AG08396 (cell line): ENCODE measurements at places on chromosomes 11 and 22.
A peak's percentile ranks its signal among the peaks of the same experiment; 100 is the strongest.

DNA sequence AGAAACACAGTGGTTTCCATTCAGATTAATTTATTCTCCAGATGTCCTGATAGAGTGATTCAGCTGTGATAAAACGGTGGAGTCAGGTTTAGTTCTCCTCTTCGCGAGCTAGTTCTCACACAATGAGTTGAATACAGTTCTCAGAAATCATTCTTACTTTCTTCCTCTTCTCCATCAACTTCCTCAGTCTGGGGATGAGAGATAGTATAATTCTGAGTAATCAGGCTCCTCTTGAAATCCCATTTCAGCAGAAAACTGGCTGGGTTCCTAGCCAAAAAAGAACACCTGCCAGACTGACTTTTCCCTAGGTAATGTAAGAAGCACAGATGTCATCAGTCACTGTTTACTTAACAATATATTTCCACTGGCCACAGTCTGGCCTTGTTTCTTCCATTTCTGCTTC is 76.7 kb downstream of the SVIP start:
- DNase-seq = no peak

- DNase-seq = peak; percentile 69
These were observed 15.2 kb downstream of the SERPINH1 start for GRCh38 chr11:75577207-75577606.

GRCh38 chr11:75022296-75022695 is 33.6 kb downstream of the NEU3 start:
- DNase-seq = no peak

- no peak for DNase-seq
These were observed 50.6 kb upstream of the PPARA start for GRCh38 chr22:46099740-46100139.

DNA sequence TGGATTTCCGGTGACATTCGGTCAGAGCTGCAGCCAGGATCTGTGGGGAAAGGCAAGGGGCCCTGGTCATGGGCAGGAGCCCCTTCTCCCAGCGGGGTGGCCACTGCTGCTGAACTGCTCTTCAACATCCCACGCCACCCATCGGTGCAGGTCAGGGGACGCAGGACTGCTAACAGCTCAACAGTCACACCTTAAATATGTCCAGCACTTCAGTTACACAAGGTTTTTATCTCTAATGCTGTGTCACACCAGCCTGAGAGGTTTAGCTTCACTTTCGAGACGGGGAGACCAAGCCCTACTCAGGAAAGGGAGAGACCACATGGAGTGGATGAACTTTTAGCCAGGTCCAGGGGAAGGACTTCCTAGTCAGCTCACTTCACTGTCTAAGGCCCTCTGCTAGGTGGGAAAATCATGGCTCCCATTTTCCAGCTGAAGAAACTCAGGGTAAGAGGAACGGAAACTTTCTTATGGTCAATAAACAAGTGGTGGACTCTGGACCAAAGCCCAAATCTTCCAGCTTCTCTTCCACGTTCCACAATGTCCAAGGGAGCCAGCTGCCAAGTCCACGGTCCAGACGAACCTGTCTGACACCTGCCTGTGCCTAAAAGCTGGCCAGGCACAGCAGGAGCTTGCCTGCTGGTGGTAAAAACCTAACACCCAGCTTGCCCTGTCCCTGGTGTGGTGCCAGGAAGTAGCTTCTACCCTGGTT is 21.0 kb upstream of the CHADL start:
- DNase-seq = no peak

DNA sequence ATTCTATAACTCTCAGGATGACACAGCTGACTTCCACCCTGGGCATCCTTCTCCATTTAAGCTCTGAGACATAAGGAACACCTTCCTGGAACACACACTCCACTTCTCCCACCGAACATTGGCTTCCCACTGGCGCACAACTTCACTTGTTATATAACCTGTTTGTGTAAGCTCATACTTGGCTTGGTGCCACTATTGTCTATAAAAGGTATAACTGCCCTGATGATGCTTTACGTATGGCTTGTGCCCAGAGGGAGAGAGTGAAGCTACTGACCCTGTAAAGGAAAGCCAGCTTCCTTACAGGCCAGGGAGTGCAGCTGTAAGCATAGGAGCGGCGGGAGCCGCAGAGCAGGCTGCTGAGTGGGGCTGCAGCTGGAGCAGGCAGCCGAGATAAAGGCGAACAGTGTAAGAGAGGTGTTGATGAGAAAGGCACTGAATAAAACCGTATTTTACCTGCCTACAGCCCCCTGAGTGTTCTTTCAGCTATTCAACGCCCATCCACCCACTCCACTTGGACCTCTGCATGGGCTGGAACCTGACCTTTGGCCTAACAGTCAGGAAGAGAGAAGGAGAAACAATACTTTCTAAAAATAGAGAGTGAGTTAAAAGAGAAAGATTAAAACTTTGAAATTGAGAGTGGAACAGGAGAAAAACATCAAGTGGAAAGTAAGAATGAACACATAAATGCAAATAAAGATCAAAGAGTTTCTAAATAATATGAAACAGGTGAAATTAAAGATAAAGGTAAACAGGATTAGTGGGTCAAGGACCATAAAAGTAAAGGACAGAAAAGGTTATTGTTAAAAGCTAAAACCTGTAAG is 252.1 kb upstream of the ARHGAP42 start:
- DNase-seq = no peak

DNA sequence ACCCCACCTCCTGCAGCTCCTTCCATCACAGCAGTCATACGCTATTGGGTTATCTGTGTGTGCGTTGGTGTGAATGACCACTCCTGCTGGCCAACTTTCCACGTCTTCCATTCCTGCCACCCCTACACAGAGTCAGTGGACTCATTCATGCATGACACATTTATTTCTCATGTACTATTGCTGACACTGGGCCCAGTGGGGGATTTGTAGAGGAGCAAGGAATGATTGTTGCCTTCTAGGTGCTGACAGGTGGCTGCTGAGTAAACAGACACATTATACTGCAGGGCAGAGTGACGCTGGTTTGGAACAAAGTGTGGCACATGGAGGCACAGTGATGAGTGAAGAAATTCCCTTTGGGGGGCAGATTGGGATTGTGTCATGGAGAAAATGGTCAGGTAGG is 113.9 kb downstream of the CCDC81 start:
- DNase-seq = no peak

DNA sequence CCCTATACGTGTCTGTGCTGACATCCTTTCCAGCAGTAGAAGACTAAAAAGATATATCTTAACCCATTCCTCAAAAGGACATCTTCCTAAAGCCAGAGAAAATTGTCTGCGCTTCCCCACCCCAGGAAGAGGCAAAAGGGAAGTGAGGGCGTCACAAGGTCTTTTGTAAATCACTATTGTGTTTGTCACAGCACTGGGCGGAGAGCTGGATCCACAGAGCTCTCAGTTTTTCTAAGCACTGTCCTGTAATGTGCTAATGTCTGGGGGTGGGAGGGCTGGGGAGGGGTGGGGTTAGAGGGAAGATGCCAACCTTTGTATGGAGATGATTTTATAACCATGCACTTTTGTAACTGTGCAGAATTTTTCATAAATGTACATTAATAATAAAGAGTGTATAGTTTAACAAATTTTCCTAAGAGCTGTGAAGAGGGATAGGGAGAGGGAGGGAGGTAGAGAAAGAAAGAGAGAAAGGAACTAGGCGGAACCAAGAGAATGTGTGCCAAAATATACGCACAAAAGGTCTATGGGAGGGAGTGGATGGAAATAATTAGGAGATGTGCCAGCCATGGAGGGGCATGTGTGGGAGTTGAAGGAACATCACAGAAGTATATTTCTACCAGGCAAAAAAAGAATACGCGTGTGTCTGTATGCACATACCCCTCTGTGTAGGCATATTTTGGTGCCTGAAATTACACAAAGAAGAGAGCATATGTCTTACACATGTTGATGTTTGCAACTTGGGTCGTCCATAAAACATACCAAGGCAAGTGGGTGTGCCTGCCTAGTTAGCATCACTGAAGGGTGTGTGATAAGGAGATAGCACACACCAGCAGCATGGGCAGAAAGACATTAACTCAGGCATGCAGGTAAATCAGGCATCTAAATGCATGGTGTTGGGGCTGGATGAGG is 9.8 kb downstream of the LRRC55 start:
- no peak for DNase-seq

DNA sequence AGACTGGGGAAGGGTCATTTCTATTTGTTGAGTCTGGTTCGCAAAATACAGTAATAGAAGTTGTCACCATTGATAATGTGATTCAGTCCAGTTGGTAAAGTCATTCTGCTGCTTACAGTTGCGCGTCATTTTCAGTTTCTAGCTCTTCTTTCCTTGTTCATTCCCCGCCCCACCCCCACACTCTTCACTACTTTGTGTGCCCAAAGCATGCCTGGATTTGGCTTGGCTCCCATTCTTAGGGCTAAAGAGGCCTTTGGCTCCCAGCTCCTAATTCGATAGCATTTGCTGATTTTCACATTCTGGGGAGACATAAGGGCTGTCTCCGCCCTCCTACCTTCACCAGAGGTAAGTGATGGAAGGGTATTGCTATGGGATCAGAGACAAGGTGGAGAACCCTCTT is 43.0 kb downstream of the CECR2 start:
- no peak for DNase-seq

- DNase-seq = peak; percentile 94
These were observed 39.8 kb downstream of the WEE1 start for GRCh38 chr11:9613118-9613829.

DNA sequence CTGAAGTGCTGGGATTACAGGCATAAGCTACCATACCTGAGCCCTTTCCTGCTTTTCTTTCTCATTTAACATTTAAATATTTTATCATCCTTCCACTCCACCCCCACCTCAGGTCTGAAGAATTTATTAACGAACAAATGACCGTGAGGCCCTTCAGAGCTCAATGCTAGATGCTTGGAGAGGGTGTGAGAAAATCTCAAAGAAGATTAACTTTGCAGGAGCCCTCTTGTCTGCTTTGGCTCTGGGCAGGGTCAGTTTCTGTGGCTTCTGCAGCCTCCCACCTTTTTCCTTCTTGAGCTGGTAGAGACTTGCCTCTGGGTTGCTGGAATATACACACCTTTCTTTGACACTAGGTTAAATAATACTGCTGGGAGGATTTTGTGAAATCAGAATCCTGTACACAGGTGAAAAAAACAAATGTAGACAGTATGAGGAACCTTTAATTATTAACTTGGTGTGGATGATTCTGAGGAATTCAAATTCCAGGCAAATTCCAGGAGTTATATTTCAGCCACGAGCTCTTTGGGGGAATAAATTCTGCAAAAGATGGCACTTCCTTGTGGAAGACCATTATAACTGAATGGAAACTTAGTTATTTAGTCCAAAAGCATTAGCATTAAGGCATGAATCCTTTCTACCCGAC is 3.4 kb upstream of the ZBTB44 start:
- no peak for DNase-seq
